PC-9 (cell line): ENCODE measurements at places on chromosomes 12 and 14. TPM values are rescaled to one million over a fixed set of nuclear protein-coding genes. Genes with fewer than 3 reads are reported as not detected.
A peak's percentile ranks its signal among the peaks of the same experiment; 100 is the strongest.

Gene TEX22
- total RNA-seq = 2.6 and 6.5 TPM in 2 replicates

Gene OR6C70
- total RNA-seq = not detected in 2 replicates

DNA sequence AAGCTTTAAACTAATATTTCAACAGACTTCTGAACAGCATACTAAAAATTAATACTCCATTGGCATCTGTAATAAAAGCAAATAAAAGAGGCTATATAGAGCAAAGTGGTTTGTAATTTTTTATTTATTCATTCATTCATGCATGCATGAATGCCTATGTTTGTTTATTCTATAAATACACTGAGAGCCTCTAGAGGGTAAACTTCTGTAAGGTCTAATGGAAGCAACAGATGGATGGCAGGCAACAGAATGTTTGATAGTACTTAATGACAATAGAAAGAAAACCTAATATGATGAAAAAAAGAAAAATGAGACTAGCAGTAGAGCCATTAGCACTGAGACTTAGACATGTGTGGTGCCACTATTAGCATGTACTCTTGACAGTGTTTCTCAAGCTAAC is 253.1 kb downstream of the CCDC91 start:
- H3K27me3 ChIP-seq = no peaks in the 10 kb centered on the region
- H3K36me3 ChIP-seq = no peaks in the 10 kb centered on the region
- H3K4me3 ChIP-seq = no peak overlapping the region
- no peaks in the 10 kb centered on the region for H3K4me1 ChIP-seq

- H3K4me1 ChIP-seq = peaks cover 14% of the 10 kb centered on the region; the same call in 1 of the 2 replicates
- DNase-seq = no peak
- H3K27ac ChIP-seq = no peak overlapping the region
- H3K27me3 ChIP-seq = no peaks in the 10 kb centered on the region
- no peaks in the 10 kb centered on the region for H3K36me3 ChIP-seq
Observed at GRCh38 chr14:33685026-33685425, 265.8 kb downstream of the EGLN3 start.

GRCh38 chr14:51317373-51317772 is 77.3 kb downstream of the TMX1 start:
- no peak for DNase-seq
- H3K27me3 ChIP-seq = no peaks in the 10 kb centered on the region
- H3K4me1 ChIP-seq = no peaks in the 10 kb centered on the region
- no peak overlapping the region for H3K4me3 ChIP-seq

DNA sequence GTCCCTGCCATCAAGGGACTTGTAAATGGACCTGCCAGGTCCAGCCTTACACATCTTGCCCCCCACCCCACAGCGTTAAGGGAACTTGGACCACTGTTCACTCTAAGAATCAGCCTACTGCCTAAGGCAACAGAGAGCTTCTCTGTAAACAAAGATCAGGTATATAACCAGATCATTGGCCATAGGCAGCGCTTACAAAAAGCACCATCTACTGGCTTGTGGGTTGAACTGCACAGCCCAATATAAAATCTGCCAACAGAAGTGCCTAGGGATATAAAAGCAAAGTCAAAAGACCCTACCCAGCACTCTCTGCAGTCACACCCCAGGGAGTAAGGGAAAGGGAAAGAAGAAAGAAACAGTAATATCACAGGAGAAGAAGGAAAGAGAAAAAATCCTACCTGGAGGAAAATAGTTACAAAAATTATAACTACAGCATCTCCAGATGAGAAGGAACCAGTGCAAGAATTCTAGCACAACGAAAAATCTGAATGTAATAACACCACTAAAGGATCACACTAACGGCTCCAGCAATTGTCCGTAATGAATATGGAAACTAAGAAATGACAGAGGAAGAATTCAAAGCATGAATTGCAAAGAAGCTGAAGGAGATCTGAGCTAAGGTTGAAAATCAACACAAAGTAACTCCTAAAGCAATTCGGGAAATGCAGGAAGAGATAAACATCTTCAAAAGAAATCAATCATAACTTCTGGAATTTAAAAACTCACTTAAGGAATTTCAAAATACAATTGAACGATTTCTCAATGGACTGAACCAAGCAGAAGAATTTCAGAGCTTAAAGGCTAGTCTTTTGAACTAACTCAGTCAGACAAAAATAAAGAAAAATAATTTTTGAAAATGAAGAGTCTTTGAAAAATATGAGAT is 95.2 kb upstream of the PCED1B start:
- peaks cover 14% of the 10 kb centered on the region for H3K4me1 ChIP-seq
- H3K27ac ChIP-seq = no peak overlapping the region
- no peaks in the 10 kb centered on the region for H3K36me3 ChIP-seq
- no peaks in the 10 kb centered on the region for H3K27me3 ChIP-seq
- peak; percentile 44 for DNase-seq

DNA sequence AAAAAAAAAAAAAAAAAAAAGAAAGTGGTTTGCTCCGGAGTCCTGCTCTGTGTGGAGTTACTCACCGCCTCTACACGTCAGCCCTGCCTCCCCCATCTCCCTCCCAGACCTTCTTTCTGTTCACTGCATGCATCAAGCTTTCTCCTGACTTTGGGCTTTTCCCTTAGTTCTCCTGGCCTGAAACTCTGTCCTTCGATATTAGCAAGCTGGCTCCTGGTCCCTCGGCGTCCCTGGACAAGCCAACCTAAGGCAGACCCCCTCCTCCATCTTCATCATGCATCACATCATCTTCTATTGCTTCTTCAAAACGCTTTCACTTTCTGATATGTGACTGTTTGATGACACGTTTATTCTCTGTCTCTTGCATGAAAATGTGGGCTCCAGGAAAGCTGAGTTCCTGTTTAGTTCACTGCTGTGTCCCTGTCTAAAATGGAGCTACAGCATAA is 40.6 kb downstream of the SLC15A4 start:
- no peaks in the 10 kb centered on the region for H3K27me3 ChIP-seq
- no peak overlapping the region for H3K4me3 ChIP-seq
- no peak overlapping the region for H3K27ac ChIP-seq
- DNase-seq = no peak
- H3K36me3 ChIP-seq = no peaks in the 10 kb centered on the region
